ENCODE measurements at places on chromosomes 2 and 18.
A peak's percentile ranks its signal among the peaks of the same experiment; 100 is the strongest.

- no peak for DNase-seq
Measured at GRCh38 chr2:30608643-30609042, 161.6 kb downstream of the LCLAT1 start.

DNA sequence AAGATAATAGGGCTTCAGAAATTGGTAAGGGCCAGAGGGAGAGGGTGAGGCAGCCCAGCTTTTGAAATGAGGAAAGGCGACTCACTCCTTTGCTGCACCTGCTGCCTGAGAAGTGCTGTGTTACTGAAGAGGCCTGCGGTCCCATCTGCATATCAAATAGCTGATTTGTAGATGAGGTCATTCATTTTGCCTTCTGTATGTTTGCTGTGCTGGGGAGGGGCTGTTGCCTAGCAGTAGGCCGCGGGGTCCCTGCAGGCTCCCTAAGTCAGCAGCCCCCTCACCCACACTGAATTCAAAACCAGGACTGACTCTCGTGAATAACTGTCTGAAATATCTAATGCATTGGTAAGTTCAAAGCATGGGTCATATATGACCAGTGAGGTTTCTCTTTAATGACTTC lies 377.2 kb downstream of the SOX11 start:
- no peak for DNase-seq

DNA sequence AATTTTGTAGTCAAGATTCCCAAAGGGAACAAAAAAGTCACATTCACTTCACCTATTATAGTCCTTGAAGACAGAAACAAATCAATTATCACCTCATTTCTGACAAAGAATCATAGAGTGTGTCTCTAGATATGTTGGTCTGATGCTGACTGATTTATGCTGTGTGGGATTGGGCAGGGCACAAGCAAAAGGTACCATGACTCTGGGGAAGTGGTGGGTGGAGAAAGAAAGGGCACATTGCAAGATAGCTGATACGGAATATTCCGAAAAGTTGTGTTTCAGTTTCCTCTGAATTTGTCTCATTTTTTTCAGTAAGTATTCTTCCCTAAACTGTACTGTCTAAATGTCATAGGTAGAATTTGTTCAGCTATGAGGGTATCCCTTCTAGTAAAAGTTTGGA lies 268.0 kb downstream of the MREG start:
- peak; percentile 11 for DNase-seq

- DNase-seq = no peak
Measured at GRCh38 chr18:46583711-46584110, 73.3 kb downstream of the LOXHD1 start.

- no peak for DNase-seq
Measured at GRCh38 chr2:84940088-84940470, 30.9 kb upstream of the KCMF1 start.

DNA sequence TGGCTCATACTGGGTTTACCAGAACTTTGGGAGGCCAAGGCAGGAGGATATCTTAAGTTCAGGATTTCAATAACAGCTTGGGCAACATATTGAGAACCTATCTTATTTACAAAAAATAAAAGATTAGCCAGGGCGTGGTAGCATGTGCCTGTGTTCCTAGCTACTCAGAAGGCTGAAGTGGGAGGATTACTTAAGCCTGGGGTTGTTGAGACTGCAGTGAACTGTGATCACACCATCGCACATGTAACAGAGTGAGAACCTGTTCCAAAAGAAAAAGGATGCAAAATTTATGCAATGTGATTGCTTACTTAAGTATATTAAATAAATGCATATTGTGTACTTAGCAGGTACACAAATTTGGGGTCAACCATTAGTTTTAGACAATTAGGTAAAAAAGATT lies 768.9 kb upstream of the CDH7 start:
- DNase-seq = no peak

All from stimulated activated CD4-positive, alpha-beta T cell treated with anti-CD3 and anti-CD28 coated beads, Interleukin-4, amount 100 ng/mL, for 24 hours (primary cell).